ENCODE measurements at places on chromosomes 2 and 18. TPM values are rescaled to one million over a fixed set of nuclear protein-coding genes. Genes with fewer than 3 reads are reported as not detected.

The MDH1B gene
- 1.6 TPM for total RNA-seq

The GPC1 gene
- total RNA-seq: 191 TPM

The SOX11 gene
- not detected for total RNA-seq

The TXNDC2 gene
- 0.21 TPM for total RNA-seq

The SIX3 gene
- total RNA-seq: 0.57 TPM

The GPR17 gene
- total RNA-seq: not detected

The CCDC85A gene
- 0.05 TPM for total RNA-seq

All from A549 treated with CpdA at 1 μM for 4 hours (cell line).